ENCODE measurements at places on chromosomes 13 and 19. TPM values are rescaled to one million over a fixed set of nuclear protein-coding genes. Genes with fewer than 3 reads are reported as not detected.

SYCN gene
- not detected for total RNA-seq

SRRM5 gene
- not detected for total RNA-seq

DNA sequence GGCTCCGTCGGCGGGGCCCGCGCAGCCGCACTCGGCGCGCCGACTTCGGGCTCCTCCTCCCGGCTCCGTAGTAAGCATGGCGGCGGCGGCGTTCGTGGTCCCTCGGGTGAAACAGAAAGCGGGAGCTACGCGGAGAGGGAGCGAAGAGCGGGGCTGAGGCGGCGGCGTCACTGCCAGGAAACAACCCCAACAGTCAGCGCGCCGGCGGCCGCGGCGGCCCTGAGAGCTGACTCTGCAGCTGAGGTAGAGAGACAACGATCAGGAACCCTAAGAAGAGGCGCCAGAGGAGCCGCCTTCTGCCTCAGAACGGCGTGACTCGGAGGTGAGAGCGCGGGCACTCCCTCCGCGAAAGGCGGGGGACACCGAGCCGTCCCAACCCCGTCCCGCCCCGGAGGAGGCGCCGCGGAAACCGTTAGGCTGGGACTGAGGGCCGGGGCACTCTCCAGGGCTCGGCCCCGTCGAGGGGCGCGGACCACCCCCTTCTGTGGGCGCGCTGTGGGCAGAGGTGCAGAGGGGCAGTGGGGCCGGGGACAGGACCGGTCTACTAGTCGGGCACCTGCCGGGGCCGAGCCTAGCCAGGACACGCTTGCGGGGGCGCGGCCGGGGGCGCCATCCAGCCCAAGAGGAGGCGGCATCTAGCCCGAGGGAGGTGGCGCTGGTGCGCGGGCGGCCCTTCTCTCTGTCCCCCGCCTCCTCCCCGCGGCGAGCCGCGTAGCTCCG is at the start of gene FNDC3A:
FNDC3A (plus strand) TSS at position 57 of the 720 bp plus-strand sequence. CDS start 30,279 bp downstream, outside the sequence.
- peak; percentile 56 for DNase-seq

DNA sequence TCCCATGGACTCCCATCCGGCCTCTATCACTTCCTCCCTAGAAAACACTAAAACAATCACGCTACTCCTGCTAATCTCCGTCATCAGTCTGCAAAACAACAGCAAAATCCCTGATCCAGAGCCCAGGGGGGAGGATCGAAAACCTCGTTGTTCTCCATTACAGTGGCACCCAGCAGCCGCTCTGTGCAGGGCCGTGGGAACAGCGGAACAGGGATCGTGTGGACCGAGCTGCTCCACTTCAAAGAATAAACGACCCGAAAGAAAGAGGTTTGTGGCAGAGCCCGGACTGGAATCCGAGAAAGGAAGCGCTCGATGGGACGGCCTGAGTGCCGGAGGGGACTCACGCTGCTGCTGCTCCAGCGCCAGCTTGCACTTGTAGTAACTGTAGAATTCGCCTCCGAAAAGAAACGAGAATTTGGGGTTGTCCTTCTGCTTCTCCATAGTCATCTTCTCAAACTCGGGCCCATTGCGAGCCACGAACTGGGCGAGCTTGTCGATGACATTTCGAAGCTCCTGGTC is 652 bp downstream of the CHERP start:
- no peak for DNase-seq

DNA sequence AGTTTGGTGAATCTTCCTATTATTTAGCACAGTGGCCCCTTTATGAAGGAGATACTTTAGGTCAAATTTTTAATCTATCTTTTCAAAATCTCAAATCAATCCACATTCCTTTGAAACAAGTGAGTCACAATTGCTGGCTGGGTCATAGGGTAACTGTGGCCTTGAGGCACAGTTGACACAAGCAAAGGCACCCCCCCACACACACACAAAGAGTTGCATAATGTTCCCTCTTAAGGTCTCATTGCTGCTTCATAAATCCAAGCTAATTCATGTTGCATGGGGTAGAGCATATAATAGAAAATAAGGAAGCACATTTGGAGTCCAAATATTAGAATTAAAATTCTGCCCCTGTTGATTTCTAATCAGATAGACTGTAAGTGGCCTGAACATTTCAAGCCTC is 171.5 kb downstream of the DLEU7 start:
- no peak for DNase-seq

GRCh38 chr19:11814700-11815035 is 595 bp downstream of the ZNF440 start:
- DNase-seq = no peak

DNA sequence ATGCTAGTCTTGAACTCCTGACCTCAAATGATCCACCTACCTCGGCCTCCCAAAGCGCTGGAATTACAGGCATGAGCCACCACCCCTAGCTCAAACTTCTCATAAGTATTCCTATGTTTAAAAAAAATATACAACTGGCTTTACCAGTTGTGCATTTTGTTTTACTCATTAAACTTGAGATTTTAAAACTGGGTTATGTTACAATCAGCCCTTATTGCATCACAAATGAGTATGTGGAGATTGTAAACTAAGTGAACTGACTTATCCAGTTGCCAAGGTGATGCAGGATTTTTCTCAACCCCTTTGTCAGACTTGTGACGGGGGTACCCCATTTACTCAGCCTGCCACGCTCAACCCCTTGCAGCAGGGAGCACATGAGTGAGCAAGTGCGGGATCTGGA is 14.4 kb upstream of the GTF2F2 start:
- DNase-seq = no peak
